ENCODE measurements at places on chromosomes 11 and 22. TPM values are rescaled to one million over a fixed set of nuclear protein-coding genes. Genes with fewer than 3 reads are reported as not detected.

Gene MPZL2
- total RNA-seq = 1.8 TPM

- no peaks in the 10 kb centered on the region for H3K4me1 ChIP-seq
- no peaks in the 10 kb centered on the region for H3K36me3 ChIP-seq
- H3K27ac ChIP-seq = no peak overlapping the region
- H3K27me3 ChIP-seq = peaks cover 6% of the 10 kb centered on the region
These were observed 79.5 kb upstream of the HMGXB4 start for GRCh38 chr22:35177811-35178210.

DNA sequence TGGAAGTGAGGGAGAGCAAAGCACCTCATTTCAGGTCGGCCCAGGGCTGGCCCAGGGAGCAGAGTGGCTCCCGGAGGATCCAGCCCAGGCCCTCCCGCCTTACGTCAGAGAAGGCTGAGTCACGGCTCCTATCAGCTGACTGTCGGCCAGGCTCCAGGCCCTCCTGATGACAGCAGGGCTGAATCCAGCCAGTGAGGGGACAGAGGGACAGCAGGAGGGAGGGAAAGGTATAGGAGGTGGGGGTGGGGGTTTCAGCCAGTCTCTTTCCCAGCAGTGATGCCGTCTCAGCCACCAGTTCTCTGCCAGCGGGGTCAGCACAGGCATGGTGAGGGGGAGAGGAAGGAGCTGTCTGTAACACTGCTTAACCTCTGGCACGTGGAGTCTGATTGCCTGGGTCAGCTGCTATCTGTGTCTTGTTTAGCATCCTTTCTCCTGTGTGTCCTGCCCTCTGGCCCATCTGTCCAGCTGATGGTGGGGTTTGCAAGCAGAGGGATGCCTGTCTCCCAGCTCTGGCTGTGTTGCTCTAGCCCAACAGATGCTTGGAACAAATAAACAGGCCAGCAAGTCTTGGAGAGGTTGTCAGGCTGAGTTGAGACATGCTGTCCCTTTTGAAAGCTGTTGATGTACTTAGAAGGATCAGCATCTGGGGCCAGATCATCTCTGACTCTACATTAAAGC is 74.0 kb downstream of the ADAMTS15 start:
- no peaks in the 10 kb centered on the region for H3K36me3 ChIP-seq
- H3K27me3 ChIP-seq = no peaks in the 10 kb centered on the region
- no peak overlapping the region for H3K4me3 ChIP-seq
- no peak overlapping the region for H3K27ac ChIP-seq

DNA sequence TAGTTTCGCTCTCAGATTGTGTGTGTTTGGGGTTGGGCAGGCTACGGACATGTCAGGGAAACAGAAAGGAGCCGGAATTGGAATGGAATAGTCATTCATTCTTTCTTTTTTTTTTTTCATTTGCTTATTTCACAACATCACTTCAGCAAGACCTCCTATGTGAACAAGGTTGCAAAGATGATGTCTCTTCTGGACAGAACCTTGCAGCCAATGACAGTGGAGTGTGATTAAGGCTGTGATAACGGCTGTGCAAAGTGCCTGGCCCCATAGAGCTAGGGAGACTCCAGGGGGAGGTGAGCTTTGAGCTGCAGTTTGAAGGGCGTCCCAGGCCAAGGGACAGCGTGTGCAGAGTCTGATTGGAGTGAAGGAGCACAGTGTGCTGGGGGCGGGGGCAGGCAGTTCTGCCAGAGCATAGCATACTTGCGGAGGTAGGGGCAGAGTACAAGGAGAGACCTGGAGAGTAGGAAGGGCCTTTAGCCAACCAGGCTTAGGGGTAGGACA is 3.4 kb downstream of the TIGD3 start:
- DNase-seq = no peak
- no peak overlapping the region for H3K4me3 ChIP-seq
- H3K36me3 ChIP-seq = no peaks in the 10 kb centered on the region
- H3K4me1 ChIP-seq = peaks cover 20% of the 10 kb centered on the region
- no peaks in the 10 kb centered on the region for H3K27me3 ChIP-seq

Gene CALCB
- total RNA-seq = 0.30 TPM

Gene CNIH2
- total RNA-seq = 4.1 TPM

GRCh38 chr11:95968585-95968984 is 44.7 kb upstream of the MTMR2 start:
- H3K36me3 ChIP-seq = no peaks in the 10 kb centered on the region
- no peaks in the 10 kb centered on the region for H3K27me3 ChIP-seq
- H3K27ac ChIP-seq = no peak overlapping the region
- DNase-seq = no peak
- H3K4me1 ChIP-seq = no peaks in the 10 kb centered on the region
- no peak overlapping the region for H3K4me3 ChIP-seq

Gene DCHS1
- 9.7 TPM for total RNA-seq

Measured in CD4-positive, alpha-beta T cell (primary cell).